HuH-7.5 (cell line): ENCODE measurements at places on chromosomes 4 and X.

DNA sequence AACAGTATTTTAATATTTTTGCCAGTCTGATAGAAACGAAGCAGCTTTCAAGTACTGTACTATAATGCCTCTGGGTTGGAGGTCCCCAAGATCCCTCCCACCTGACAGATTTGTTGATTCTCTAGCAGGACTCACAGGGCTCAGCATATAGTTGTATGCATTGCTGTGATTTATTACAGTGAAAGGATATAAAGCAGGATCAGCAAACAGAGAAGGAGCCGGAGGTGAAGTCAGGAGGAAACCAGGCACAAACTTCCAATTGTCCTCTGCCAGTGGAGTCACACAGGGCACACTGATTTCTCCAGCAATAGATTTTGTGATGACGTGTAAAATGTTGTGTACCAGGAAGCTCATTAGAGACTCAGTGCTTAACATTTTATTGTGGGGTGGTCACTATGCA lies 19.0 kb downstream of the USP53 start:
- no peak for DNase-seq

DNA sequence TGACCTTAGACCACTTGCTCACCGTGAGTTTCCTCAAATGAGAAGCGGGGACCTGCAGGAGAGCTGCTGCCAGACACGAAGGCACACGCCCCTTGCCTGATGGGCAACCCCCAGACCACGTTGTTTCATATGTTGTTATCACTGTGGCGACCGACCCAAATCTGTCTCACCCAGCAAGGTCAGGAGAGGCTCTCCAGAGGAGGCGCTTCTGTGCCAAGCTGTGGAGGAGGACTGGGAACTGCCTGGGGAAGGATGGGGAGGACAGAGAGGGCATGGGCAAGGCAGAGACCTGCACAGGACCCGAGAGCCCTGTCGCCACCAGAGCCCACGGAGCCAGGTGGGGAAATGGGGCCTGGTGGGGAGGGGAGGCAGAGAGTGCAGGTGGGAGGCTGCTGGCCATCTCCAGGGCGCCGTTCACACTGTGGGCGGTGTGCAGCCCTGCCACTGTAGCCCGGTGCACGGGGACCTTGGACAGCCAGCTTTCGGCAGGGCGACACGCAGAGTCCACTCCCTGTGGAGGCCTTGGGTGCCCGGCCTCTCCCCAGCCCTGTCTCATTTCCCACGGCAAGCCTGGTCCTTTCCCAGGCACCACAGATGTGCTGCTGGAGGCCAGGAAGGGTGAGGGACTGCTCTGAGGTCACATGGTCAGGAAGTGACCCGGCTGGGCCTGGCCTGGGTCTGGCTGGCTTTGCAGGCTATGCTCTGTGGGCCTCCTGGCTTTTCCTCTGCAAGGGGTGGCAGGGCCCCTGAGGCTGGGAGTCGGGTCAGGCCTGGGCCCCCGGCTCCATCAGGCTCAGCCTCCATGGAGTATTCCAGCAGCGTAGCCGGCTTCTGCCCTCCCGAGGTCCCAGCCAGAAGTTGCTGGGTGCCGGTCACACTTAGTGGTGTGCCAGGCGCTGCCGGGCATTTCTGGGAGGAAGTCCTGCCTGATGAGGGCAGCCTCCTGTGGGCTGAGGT lies 3.2 kb downstream of the HTRA3 start:
- no peak for DNase-seq

GRCh38 chr4:10502717-10503116 lies 45.5 kb upstream of the ZNF518B start:
- DNase-seq: no peak

DNA sequence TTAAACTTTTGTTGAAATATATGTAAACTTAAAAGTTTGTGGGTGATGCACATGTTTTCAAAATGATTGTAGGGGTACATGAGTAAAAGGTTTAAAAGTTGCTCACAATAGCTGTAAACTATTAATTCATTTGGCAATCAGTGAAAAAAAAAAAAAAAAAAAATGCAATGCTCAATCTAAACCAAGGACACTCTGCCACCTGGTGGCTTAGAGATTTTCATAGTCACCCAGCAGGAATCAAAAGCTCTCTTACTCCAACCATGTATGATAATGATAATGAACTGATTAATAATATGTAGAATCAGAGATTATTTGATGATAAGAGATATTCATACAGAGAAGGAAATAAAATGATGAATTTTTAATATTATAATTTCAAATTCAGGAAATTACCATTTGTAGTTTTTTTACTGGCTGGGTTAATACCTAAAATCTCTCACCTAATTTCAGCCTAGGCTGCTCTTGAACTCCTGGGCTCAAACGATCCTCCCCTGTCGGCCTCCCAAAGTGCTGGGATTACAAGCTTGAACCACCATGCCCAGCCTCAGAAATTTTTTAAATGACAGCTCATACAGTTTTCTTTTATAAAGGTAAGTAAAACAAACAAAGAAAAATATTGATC lies 46.9 kb upstream of the SLC25A4 start:
- DNase-seq: no peak

DNA sequence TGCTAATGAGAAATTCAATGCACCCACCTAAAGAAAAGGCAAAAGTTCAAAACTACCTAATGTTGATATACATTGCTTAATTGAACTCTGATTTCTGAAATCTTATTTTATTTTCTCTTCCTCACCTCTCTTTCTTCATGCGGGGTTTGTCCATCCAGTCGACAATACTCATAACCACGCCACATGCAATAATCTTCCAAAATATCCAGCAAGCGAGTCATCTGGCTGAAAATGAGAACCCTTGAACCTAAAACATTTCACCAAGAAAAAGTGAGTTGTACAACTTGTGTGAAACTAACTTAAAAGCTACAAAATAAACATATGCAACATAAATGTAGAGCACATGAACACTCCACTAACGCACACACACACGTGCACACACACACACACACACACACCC lies 26.7 kb downstream of the SMARCA1 start:
- no peak for DNase-seq

- no peak for DNase-seq
Measured at GRCh38 chr4:47721485-47721884, 116.4 kb downstream of the CORIN start.

DNA sequence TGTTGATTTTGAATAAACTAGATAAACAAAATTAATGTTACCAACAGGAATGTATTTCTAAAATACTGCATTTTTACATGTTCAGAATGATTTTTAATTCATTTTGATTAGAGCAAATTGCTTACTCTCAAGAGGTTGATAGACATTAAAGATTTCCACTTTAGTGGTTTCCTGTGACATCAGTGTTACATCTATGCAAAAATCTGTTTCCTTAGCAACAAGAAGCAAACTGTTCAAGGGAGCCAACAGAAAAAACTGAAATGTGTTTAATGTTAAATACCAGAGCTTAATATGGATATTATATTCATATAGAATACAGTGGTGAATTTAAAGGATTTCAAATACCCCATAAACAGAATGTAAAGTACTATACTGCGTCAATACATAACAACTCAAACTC lies 277.8 kb downstream of the GABRG1 start:
- no peak for DNase-seq

- no peak for DNase-seq
Measured at GRCh38 chr4:132572210-132572609, 576.9 kb upstream of the PCDH10 start.

- no peak for DNase-seq
Measured at GRCh38 chrX:112714357-112714918, 34.7 kb upstream of the LHFPL1 start.

GRCh38 chr4:81528200-81528599 lies 56.5 kb upstream of the RASGEF1B start:
- DNase-seq: no peak

GRCh38 chr4:155724731-155725130 lies 34.1 kb upstream of the GUCY1B1 start:
- no peak for DNase-seq

GRCh38 chrX:119189595-119189994 lies 46.5 kb upstream of the PGRMC1 start:
- no peak for DNase-seq

GRCh38 chr4:185966997-185967775 lies 101.8 kb upstream of the TLR3 start:
- DNase-seq: no peak

GRCh38 chrX:83845397-83845796 lies 15.5 kb upstream of the CYLC1 start:
- no peak for DNase-seq

DNA sequence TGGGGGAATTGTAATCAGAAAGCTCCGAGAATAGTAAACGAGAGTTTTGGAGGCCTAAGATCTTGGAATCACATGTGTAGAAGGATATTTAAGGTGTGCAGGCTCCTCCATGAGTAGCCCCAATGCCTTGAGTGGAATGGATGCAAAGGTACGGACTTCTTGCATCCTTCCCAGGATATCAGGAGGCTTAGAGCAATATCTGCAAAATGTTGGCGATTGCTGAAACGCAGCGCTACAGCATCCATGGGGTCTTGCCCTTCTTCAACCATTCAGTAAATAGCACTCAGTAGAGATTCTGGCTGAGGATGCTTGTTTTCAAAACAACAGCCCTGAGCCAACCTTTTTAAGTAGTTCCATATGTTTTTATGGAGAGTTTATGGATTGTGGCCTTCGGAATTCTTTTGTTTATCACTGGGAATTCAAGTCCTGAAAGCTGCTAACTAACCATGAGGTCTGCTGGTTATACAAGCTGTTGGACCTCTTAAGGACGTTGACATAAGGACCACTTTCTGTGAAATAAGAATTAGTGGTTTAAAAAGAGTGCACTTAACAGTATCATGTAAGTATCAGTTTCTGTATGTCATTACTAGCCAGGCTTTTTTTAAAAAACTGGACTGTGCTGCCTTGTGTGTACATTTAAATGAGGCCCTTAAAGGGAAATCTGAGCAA lies 228.8 kb upstream of the PGRMC2 start:
- no peak for DNase-seq

DNA sequence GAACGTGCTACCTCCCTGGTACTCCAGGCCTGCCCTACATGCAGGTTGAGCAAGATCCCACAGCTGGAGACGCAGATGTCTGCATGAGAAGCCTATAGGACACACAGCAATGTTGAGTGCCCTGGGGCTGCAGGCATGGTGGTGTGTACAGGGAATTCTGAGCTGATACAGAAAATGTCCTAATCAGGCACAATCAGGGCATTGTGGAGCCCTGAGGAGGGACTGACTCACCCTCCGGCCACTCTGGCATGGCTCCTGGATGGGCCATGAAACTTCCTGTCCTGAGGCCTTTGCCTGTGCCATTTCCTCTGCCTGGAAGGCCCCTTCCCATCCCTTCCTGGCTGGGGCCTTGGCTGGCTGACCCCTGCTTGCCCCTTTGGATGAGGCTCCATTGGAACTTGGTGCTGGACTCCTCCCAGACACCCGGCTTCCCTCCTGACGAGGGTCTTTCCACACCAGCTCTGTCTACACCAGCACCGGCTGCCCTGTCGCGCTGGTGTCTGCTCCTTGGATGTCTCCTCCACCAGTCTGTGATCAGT lies 16.7 kb upstream of the AFAP1 start:
- DNase-seq: no peak

GRCh38 chr4:130712038-130712437 lies 1616.1 kb downstream of the C4orf33 start:
- DNase-seq: no peak

DNA sequence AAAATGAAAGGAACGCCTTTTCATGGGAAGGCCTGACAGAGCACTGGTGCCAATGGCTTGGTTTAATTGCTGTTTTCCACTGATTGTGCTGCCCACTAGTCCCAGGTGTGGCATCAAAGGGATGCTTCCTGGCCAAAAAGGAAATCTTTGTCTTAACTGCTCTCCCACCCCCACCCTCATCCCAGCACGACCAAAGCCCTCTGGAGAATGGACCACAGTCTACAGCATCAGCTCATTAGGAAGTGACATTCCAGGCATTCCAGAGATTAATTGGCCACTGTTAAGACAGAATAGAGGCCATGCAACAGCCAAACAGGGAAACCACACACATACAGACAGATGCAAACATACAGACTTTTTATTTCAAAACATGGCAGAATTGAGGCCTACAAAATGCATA lies 143.2 kb downstream of the LHFPL1 start:
- no peak for DNase-seq

DNA sequence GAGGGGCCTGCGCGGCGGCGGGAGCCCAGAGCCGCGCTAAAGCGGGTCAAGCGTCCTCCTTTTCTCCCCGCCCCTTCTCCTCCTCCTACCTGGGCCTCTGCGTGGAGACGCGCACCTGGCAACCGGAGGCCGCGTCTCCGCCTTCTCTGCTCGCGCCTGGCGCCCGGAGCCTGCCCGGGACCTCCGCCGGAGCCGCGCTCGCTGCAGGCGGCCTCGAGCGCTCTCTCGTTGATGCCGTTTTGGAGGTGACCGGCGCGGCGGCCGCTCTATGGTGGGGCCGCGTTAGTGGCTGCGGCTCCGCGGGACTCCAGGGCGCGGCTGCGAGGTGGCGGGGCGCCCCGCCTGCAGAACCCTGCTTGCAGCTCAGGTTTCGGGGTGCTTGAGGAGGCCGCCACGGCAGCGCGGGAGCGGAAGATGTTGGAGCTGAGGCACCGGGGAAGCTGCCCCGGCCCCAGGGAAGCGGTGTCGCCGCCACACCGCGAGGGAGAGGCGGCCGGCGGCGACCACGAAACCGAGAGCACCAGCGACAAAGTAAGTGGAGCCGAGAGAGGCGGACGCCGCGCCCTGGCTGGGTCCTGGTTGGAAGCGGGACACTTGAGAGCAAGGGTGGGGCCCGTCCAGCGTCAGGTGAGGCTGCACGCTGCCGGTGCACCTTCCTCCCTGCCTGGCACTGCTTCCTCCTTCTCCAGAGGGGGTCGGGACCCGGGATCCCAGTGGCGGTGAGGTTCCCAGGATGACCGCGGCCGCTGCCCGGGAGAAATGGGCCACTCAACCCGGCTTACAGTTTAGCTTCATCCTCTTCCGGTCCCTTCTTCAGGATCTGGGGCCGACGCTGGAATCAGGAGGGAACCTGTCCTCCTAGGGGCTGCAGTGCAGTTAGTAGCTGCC lies at the start of gene CDS1:
Gene CDS1 (plus strand): TSS at position 140 of the 888 bp plus-strand sequence. CDS start 275 bp downstream, at position 415.
- DNase-seq: peak; percentile 30

DNA sequence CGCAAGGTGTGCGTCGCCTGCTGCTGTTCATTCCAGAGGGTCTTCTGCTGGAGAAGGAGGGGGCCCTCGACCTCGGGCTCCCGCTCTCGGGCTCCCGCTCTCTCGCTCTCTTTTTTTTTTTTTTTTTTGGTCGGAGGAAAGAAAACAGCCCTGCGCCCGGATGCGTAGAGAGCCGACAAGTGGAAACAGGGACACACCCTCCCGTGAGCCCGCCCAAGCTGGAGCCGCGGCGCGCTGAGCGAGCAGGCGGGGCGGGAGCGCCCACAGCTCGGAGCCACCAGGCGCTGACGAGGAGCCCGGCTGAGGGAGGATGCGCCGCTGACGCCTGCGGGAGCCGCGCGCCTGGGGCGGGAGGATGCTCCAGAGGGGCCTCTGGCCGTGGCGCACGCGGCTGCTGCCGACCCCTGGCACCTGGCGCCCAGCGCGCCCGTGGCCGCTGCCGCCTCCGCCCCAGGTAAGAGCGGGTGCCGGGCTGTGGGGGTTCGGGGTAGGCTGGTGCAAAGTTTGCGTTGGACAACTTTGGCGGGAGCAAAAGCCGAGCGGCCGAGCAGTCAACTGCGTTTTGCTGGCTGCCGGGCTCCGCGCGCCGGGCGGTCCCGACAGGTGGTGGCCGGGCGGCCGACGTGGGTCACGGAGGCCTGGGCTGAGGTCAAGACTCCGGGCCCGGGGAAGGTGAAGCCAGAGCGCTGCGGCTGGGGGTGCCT lies at the start of gene MCUB:
Gene MCUB (plus strand): TSS at position 264 of the 704 bp plus-strand sequence. CDS start 92 bp downstream, at position 356.
- DNase-seq: peak; percentile 86
